ENCODE measurements at places on chromosomes 2 and 18. TPM values are rescaled to one million over a fixed set of nuclear protein-coding genes. Genes with fewer than 3 reads are reported as not detected.

- DNase-seq = no peak
Measured at GRCh38 chr2:60549928-60550177, 3.6 kb downstream of the BCL11A start.

DNA sequence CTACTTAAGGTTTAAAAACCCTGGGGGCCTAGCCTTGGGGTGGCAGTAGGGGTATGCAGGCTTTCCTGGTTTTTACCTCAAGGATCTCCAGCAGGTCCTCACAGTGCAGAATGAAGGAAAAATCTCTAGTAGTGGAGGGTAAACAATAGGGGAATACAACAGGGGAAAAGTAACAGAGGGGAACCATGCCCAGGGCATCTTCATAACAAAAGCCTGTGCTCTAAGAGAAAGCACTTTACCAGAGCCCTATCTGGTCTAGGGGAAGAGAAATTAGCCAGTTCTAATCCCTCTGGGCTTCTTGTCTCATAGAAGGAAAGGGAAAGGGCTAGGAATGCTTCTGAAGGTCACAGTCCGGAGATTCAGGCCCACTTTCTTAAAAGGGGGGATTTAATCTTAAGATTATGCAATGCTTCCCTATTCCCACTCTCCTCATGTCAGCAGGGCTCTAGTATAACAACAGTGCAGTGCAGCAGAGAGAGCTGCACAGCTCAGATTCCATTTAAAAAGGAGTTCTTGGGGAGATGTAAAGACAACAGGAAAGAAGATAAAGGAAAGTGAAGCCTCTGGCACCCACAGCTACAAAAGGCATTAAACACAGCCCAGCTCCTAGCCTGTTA is 149.0 kb upstream of the CYP1B1 start:
- DNase-seq = no peak

GRCh38 chr18:48754993-48755473 is 195.7 kb downstream of the SMAD7 start:
- no peak for DNase-seq

DNA sequence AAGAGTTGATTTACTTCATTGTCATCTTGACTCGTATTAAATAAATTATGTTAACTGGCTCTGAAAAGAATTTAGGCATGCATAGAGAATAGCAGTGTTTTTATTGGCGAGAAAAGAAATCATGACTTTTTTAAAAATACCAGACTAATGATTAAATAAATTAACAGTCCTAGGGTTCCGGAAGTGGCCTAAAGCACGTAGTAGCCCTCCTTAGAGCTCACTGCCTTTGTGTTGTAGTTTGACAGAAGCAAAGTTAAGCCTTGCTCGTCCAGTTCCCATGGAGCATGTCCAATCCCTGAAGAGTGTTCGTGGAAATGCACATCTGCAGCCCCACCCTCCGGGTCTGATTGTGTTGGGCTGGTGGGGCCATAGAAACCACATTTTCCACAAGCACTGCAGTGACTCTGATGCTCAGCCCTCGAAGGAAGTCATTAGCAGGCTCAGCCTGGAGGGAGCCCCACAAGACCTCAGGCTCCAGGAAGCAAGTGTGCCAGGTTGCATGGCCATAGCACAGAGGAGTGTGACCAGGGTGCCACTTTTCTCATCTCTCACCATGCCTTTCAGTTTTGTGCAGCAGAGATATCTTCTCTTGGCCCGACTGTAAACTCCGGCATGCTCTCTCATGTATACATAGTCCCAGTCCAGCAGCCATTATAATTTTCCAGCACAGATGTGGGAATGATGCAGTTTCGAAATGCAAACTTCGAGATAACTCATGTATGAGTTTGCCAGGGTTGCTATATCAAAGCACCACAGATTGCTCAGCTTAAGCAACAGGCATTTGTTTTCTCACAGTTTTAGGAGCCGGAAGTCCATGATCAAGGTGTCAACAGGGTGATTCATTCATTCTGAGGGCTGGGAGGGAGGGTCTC is 188.6 kb upstream of the SH3BP4 start:
- DNase-seq = no peak

DNA sequence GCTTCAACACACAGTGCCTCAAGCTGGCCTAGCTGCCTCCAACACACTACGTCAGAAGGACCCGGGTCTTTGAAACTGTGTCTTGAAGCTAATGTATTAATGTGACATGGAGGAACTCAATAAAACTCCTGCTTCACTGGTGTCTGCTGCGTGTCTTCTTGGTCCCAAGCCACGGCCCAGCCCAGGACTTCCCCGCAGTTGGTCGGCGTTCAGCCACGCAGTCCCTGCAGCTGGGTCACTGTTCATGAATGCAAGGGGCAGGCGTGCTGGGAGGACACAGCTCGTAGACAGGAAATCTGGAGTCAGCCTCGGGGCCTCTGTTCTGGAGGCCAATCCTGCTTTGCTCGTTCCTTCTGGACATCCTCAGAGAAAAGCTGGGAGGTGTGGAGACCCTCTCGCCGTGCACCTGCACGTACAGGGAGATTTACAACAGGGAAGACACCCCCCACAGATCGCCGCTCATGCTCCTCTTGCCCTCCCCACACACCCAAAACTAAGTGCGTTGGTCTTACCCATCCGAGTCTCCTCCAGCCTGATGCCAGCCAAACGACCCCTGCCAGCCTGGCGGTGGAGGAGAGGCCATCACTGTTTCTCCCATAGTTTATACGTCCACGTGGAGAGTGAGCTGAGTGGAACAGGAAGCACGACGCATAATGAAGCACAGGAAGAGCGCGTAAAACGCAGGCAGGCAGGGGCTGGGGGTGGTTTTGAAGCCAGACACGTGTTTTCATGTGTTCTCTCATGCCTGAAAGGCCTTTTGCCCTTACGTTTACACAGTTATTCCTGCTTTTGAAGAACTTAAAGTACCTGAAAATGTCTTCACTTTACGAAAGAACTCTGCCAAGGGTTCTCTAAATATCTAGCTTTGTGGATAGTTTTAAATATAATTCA is 39.7 kb downstream of the ADI1 start:
- no peak for DNase-seq

DNA sequence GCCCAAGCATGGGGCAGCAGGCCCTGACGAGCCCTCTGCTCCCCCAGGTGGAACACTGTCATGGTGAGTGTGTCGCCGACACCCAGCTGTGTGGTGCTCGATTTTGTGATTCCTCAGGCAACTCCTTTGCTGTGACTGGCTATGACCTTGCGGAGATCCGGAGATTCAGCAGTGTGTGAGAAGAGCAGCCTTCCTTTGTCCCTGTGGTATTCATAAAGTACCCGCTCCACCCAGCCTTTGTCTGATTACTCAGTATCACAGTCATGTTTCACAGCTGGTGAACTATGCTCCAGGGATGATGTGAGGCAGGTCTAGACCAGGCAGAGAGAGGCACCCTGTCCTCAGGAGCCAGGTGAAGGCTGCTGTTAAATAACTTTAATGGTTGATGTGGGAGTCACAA is 4.0 kb downstream of the WDR54 start:
- peak; percentile 34 for DNase-seq

DNA sequence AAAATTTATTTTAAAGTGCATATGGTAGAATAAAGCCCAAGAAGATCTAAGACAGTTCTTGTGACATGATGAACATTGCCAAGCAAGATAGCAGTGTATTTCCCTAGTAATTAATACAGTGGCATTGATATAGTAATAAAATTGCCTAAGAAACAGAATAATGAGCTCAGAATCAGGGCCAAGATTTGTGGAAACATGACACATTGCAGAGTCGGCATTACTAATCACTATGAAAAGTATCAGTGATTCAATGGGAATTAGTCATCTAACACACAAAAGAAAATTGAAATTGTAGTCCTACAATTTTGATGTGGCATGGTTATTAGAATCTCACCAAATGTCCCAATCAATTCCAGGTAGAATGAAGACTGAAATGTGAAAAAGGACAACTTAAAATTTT is 243.0 kb upstream of the CYRIA start:
- DNase-seq = no peak

- no peak for DNase-seq
Measured at GRCh38 chr2:202149155-202149762, 76.2 kb downstream of the KIAA2012 start.

- DNase-seq = no peak
Measured at GRCh38 chr2:19442731-19443130, 84.3 kb upstream of the OSR1 start.

DNA sequence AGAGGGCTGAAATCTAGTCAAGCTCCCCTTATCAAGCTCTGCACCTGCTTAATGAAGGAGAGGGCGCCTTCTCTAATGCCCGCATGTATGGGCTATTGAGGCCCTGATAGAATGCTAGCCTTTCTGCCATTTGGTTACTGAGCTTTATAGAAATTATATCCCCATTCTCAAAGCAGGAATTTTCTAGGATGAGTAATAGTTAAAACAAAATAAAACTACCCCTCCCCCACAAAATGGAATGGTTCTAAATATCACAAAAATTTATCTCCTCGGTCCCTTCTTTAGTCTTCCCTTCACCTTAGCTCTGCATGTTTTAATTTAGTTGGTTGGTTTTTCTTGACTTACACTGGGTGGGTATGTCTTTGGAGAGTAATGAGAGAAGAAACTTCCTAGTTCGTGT is 37.7 kb downstream of the CD28 start:
- no peak for DNase-seq

GRCh38 chr2:116776556-116776955 is 1037.9 kb upstream of the DDX18 start:
- DNase-seq = no peak

- DNase-seq = no peak
Measured at GRCh38 chr2:85011098-85011497, 40.1 kb downstream of the KCMF1 start.

DNA sequence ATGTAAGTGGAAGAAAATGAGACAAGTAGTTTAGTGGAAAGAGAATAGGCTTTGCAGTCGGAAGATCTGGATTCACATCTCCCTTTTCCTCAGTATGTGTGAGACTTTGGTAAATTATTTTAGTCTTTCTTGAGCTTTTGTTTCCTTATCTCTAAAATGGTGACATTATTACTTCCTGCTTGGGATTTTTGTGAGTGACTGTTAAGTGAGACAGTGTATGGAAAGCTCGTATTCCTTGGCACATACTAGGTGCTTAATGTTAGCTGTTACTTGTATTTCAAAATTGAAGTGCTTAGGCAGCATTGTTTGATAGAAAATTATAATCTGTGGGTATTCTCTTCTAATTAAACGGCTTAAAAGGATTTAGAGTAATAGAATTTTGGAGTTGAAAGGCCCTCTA is 2.0 kb downstream of the ZNF638 start:
- no peak for DNase-seq

- no peak for DNase-seq
Measured at GRCh38 chr2:100921685-100922161, 80.4 kb upstream of the RPL31 start.

- DNase-seq = no peak
Measured at GRCh38 chr2:8999102-8999446, 4.4 kb downstream of the MBOAT2 start.

ADD2 gene
- 1.4 TPM for total RNA-seq

NYAP2 gene
- 0.93 TPM for total RNA-seq

CREB1 gene
- 60.2 TPM for total RNA-seq

ATG9A gene
- 48.2 TPM for total RNA-seq

ALK gene
- not detected for total RNA-seq

KCNE4 gene
- total RNA-seq = 0.61 TPM

All from upper lobe of right lung (tissue), 1 donor.